ENCODE measurements at places on chromosomes 5 and 9.

DNA sequence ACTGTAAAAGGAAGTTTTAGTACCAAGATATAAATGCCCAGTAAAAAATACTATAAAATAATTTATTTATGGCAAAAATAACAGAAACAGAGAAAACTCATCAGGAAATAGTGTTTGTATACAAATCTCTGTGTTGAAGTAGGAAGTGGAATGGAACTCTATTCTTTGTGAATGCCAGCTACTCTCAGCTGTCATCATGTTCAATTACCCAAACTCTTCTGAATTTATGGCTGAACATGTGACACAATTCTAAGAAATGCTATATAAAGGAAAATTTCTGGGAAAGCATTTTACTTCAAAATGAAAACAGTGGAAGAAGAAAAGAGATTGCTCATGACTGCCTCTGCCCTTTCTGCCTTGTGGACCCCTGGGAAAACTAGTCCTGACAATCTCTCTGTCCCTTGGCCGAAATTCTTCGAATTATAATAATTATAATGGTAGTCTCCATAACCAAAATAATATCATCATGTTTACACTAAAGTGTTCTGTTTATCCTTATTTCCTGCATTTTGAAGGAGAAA lies 522.3 kb upstream of the ST8SIA4 start:
- DNase-seq: no peak

GRCh38 chr5:138948471-138949222 lies 73.5 kb upstream of the LRRTM2 start:
- DNase-seq: no peak

DNA sequence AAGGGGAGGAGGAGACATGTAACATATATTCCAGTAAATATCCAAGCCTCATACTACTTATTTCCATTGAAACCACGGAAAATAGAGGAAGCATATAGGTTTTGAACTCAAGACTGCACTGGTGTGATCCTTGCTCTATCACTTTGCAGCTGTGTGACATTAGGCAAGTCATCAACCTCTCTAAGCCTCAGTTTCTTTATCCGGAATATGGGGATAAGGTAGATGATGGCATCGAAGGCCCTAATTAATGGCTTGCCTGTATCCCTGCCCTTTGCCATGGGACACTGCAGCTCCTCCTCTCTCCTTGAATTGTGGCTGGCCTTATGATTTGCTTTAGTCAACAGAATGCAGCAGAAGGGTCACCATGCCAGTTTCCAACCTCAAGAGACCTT lies 6.9 kb downstream of the SHB start:
- DNase-seq: no peak

DNA sequence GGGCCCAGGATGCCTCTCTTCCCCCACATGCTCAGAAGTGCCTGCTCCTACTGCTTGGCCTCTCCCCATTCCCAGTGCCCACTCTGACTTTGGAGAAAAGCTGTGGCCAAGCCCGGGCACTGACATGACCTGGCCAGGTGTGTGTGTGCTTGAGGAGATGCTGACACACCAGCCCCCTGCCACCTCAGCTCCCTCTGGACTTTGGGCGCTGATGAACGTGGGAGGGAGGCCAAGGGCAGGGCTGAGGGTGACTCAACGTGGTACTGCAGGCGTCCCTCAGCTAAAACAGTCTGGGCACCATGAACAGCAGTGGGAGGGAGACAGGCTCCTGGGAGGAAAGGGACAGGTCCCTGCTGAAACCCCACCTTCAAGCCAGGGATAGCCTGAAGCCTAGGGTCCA lies 3.9 kb downstream of the TRIM36 start:
- no peak for DNase-seq

DNA sequence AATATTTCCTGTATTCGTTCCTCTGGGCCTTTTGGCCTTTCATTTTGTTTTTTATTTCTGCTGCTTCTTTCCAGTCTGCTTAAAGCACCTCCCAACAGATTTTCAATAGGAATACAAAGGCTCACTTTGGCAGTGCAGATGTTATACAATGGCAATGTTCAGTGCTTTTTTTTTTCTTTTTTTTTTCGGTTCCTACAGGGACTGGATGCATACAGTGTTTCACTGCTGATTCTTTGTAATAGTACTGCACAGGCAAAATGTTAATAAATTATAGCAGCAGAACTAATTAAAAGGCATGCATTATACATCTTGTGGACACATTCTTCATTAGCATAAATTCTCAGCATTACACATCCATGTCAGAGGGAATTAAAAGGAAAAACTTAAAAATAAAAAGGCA lies 356.6 kb upstream of the C9orf72 start:
- no peak for DNase-seq

- DNase-seq: no peak
These were observed 231.9 kb downstream of the AP3B1 start for GRCh38 chr5:78062645-78063044.

GRCh38 chr9:82128011-82128696 lies 139.6 kb downstream of the SPATA31D1 start:
- no peak for DNase-seq

DNA sequence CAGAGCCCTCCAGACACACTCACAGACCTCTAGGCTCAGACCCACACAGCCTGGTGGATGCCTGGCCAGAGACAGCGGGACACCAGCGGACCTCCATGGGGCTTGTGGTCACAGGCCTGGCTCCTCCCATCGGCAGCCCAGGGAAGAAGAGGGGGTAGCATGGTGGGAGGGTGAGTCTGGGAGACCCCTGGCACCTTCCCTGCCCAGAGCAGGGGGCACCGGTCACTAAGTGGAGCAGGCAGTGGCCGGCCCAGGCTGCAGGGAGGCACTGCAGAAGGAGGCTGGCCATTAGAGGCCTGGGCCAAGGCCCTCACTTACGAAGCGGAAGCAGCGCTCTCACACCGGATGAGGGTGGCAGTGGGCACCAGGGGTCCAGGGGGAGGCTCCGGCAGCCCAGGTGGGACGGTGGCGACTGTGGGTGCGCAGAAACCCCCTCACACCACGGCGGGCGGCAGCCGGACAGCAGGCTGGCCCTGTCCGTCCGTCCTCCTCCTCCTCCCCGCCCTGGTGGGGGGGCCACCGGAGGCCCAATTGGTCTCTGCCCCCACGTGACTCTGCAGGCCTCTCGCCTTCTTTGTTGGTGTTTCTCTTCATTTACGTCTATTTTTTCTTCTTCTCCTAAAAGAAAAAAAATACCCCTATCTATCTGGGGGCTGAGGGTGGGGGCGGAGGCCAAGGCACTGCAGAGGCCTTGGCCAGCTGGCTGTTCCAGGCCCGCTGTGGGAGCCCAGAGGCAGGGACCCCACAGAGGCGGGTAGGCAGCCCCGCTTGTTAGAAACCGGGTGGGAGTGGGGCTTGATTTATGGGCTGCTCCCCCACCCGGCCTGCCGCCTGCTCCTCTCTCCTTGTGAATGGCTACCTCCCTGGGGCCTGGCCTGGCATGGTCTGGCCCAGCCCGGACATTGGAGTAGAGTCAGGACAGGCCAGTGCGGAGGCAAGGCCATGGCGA lies at the start of gene NR5A1:
Gene NR5A1, minus strand, starts transcription at position 469 of the 949 bp plus-strand sequence. CDS start 4,004 bp downstream, outside the sequence.
- DNase-seq: no peak

DNA sequence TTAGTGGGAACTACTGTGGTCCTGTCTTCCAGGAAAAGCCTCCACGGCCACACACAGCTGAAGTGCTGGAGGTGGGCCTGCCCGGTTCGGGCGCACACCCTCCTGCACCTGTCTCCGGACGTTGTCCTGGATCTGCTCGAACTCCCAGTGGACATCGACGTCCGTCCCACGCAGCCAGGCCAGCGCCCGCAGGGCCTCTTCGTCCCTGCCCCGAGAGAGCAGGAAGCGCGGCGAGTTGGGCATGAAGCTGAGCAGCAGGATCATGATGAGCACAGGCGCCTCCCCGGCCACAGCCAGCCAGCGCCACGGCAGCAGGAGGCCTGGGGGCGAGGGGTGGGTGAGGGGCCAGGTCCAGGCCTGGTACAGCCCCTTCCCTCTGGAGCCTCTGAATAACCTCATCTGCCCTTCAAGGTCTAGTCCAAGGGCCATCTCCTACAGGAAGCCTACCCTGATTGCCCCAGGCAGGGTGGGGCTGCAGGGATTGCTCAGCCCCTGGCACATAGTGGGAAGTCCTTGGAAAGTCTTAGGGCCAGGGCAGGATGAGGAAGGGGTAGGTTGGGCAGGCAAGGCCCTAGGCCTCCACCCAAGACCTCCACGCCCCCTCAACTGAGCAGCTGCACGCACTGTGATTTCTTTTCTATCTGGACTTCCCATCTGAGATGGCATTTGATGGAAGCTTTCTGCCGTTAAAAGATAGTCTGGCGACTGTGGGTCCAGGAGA lies 3.4 kb downstream of the SLC2A6 start:
- DNase-seq: no peak

DNA sequence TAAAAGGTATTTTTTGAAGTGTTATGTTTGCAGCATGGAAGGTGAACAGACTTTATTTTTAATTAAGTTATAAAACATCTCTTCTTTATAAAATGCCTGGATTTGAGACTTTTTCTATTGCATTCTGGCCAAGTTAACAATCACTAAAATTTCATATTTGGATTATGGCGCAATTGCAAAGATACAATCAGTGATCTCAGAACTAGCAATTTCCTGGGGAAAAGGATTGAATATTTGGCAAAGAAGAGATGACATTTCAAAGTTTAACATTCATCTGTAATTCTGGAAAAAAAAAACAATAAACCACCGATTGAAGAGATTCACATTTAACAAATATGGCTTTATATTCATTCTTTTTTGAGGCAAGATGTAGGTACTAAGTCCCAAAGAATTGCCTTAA lies 378.0 kb downstream of the LRRC70 start:
- DNase-seq: no peak

DNA sequence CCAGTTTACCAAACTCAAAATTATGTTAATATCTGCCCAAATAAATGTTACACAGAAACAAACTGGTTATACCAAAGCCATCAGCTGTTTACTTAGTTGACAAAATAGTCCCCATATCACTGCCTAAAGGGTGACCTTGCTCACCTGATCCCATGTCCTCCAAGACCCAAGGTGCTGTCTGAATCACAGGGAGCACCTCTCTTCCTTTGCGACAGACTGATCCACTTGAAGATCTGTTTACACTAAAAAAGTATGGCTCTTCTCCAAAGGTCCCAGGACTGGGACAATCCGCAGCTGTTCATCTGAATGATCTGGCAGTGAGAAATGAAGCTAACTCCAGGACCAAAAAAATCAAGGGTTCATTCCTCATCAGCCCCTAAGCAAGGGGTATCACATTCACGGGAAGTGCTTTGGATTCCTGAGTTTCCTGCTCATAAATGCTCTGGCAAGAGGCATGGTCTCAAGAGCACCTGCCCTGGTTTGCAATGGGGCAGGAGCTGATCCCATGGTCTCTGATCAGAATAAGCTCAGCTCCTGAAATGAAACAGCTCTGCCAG lies 5.0 kb downstream of the PRUNE2 start:
- no peak for DNase-seq

- DNase-seq: no peak
These were observed 88.4 kb downstream of the APBA1 start for GRCh38 chr9:69583645-69584234.

- no peak for DNase-seq
These were observed 54.3 kb downstream of the TMC1 start for GRCh38 chr9:72575666-72576065.

DNA sequence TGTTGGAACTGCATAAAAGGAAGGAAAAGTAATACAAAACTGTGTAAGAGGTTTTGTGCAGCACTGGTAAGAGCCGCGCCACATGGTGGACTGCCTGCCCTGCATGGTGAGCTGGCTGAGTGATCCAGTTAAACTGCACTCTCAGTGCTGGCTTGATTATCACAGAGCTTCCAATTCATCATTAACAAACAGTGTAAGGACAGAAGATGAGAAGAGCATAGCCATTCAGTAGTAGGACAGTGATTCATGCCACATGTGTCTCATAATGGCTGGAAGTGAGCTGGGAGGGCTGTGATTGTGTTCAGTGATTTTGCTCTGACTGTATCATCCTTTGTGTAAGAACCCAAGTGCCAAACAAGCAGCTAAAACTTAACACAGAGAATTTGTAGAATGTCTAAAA lies 14.1 kb downstream of the ASPN start:
- no peak for DNase-seq

DNA sequence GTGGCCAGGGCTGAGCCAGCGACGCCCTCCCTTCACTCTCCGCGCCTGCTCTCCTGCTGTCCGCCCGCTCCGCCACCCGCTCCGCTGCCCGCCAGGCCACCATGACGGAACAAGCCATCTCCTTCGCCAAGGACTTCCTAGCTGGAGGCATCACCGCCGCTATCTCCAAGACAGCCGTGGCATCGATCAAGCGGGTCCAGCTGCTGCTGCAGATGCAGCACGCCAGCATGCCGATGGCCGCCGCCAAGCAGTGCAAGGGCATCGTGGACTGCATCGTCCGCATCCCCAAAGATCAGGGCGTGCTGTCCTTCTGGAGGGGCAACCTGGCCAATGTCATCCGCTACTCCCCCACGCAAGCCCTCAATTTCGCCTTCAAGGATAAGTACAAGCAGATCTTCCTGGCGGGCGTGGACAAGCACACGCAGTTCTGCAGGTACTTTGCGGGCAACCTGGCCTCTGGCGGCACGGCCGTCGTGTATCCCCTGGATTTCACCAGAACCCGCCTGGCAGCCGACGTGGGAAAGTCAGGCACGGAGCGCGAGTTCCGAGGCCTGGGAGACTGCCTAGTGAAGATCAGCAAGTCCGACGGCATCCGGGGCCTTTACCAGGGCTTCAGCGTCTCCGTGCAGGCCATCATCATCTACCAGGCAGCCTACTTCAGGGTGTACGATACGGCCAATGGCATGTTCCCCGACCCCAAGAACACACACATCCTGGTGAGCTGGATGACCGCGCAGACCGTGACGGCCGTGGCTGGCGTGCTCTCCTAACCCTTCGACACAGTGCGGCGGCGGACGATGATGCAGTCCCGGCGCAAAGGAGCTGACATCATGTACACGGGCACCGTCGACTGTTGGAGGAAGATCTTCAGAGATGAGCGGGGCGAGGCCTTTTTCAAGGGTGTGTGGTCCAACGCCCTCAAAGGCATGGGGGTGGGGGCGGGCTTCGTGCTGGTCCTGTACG lies 1130.4 kb upstream of the ACO1 start:
- DNase-seq: no peak

DNA sequence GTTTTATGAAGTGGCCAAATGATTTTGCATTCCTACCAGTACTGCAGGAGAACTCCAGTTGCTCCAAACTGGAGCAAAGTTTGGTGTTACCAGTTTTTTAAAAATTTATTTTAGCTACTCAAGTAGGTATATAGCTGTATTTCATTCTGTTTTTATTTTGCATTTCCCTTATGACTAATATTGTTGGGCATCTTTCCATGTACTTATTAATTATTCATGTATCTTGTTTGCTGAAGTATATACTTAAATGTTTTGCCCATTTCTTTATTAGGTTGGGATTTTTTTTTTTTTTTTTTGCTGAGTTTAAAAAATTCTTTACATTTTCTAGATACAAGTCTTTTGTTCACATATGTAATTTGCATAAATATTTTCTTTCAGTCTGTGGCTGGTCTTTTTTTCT lies 386.6 kb upstream of the DAB2 start:
- DNase-seq: no peak
